ENCODE measurements at places on chromosomes 5 and 9.

DNA sequence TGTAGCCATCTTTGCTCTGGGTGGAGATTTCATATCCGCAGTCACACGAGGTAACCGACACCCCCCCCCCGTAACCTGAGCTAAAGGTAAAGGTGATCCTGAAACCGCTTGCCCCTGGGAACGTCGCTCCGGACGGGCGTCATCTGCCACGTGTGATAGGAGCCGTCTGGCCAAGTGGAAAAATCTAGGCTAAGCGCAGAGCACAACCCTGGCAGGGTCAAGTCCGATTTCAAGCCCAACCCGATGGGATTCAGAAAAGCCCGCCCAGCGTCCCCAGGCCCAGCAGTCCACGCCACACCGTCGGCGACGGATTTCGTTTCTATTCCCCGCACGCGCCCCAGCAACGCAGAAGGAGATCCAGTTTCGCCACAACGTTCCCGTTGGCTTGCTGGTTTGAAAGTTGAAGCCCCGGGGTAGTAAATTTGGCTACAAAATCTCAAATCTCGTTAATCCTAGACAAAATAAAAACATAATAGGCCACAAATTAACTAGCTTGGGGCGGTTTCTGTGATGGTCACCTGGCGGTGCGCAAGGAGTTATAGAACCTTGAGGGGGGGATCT lies 32.4 kb upstream of the NFIB start:
- no peak for DNase-seq

GRCh38 chr5:171926311-171926710 lies 80.1 kb downstream of the FBXW11 start:
- DNase-seq, result peak; percentile 7

GRCh38 chr9:2889023-2889422 lies 45.1 kb upstream of the PUM3 start:
- DNase-seq, result no peak

DNA sequence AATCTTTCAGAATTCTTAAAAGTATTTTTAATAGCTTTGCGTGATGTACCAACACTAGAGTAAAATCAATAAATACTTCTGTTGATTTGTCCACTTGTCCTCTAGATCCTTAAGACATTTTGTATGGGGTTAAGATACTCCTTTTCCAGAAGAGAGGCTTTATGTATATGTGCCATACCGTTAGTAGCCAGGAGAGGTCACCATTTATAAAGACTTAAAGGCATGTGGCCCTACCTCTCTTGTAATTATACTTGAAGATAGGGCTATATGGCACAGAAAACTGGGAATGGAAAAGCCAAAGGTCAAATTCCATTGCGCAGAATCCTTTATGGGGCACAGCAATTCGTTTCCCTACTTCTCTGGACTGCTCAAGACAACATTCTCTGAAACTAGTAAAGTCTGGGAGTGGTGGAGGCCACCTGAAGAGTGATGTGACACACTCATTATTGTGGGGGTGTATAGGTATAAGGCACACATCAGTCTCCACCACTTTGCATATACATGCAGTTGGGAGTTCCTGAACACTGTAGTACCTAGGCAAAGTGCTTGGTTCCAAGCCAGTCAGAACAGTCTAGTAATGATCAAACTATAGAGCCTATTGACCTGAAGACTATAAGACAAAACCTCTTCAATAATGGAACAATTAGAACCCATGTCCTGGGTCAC lies 140.1 kb upstream of the FBXL17 start:
- peak; percentile 5 for DNase-seq

DNA sequence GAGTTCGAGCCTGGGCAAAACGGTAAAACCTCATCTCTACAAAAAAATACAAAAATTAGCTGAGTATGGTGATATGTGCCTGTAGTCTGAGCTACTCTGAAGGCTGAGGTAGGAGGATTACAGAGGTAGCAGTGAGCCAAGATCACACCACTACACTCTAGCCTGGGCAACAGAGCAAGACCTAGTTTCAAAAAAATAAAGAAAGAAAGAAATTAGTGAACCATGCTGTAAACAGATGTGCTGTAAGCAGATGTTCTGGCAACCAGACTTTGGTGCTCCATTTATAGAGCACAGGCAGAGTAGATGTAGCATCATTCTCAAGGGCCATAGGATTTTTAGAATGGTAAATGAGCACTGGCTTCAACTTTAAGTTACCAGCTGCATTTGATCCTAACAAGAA lies 115.4 kb downstream of the ST8SIA4 start:
- no peak for DNase-seq

GRCh38 chr9:76644647-76645250 lies 119.5 kb upstream of the PCA3 start:
- DNase-seq, result no peak

DNA sequence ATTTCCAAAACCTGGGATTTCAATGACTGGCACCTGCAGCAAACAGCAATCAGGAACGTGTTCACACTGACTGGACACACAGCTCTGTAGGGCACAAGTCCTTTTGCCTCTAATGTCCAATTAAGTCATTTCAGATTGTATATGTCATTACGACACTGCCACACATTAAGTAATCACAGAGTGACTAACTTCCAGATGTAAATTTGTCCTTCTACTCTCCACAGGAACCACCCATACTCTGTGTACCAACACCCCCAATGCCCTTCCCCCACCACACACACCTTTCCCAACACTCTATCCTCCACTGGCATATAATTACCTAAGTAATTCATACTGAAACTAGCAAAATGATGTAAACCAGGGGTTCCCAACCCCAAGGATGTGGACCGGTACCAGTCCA lies 30.5 kb downstream of the LARS1 start:
- no peak for DNase-seq

DNA sequence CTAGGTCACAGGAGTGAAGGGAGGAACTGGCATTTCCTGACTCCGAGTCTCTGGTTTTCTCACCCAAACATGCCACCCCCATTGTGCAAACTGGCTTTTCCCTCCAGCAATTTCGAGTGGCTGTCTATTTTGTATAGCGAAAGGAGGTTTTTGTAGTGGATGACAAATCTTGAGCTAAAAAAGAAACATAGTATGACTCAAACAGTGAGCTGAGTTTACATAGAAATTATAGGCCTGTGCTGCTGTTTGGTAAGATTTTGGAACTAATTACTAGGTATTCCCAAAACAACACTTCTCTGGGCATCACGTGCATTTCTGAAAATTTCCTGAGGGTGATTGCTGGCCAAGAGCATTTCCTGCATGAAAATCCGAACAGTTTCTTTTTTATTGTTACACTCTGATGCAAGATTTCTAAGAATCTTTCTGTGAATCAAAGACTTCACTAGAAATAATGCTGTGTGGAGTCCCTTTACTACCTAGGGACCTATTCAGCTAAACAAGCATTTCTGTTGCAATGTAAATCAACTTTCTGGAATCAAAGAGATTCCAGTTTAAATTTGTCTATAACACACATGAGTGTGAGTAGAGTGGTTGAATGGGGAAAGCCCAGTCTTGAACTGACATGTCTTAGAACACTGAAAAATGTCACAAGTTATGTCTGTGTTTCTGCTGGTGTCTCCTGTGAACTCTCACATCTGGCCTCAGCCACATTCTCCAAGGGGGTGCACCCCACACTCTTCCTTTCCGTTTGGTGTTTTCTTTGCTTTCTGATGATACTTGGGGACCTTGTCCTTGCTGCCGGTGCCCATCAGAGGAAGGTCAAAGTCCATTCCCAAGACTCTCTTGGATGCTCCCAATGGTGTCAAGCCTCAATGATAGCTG lies 33.3 kb upstream of the DAPK1 start:
- DNase-seq, result no peak

- no peak for DNase-seq
Measured at GRCh38 chr9:71446473-71447411, 321.6 kb downstream of the CEMIP2 start.

- DNase-seq, result no peak
Measured at GRCh38 chr9:32161720-32162119, 222.7 kb upstream of the ACO1 start.

DNA sequence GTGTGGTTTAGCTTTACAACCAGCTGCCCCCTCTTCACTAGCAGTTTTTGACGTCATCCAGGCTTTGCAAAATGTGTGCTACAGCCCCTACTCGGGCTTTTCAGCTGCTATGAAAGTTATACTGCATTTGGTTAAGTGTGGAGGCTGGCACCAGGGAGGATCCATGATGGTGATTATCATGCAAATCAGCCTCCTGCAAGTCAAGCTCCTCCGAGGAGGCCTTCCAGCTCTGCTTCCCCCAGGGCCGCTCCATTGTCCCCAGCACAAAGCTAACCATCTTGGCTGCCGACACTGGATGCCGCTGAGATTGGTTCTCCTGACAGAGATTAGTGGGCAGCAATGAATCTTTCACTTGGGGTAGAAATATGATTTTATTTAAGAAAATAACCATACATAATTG lies 159.6 kb downstream of the NR2F1-AS1 start:
- no peak for DNase-seq

- no peak for DNase-seq
Measured at GRCh38 chr9:86555661-86556060, 201.5 kb upstream of the TUT7 start.

- no peak for DNase-seq
Measured at GRCh38 chr5:98794001-98794400, 20.5 kb downstream of the RGMB start.

DNA sequence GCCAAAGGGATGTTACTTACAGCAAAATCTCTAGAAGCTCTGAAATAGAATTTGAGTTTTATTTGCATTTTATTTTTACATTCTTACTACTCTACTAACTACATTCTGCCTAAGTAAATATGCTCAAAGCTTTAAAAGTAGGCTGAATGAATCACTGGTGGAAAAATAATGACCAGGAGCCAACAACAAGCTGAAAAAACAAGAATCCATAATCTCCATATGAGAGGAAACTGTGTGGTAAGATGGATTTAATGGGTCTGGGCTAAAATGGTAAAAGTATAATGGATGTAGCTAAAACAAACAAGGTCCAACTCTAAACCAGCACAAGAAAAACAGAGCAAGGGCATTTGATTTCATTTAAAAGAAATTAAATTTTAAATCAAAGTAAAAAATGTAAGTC lies 525.8 kb upstream of the FTMT start:
- DNase-seq, result no peak

DNA sequence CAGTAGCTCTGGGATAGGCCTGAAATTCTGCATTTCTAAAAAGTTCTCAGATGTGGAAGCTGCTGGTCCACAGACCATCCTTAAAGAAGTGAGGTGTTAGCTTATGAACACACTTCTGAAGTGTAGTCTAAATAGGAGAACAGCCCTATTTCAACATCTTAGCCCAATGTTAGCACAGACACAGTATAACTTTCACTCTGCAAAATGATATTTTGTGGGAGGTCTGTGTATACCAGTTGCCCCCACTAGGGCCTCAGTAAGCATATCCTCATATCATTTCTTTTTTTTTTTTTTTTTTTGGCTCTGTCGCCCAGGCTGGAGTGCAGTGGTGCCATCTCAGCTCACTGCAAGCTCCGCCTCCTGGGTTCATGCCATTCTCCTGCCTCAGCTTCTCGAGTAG lies 7.5 kb upstream of the HABP4 start:
- DNase-seq, result no peak

DNA sequence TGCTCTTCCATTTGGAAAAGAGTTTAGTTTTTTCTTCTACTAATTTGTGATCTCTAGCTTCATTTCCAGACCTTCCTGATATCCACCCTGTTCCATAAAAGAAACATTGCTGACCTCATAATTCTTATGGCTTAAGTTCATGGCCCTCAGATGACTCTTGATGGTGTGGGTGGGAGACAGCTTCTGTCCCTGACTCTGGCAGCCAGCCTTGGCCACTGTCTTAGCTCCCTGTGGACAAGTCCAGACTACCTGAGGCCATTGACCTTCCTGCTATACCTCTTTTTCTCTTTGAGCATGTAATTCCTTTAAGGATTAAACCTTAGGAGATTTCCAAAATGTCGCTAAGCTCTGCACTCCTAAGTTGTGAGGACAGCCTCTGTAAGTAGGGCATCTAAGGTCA lies 101.1 kb upstream of the DAP start:
- no peak for DNase-seq

GRCh38 chr5:153629027-153629895 lies 138.8 kb downstream of the GRIA1 start:
- DNase-seq, result no peak

- DNase-seq, result no peak
Measured at GRCh38 chr5:50559955-50560354, 106.5 kb upstream of the PARP8 start.

GRCh38 chr9:87556821-87557220 lies 59.2 kb downstream of the DAPK1 start:
- DNase-seq, result no peak

- no peak for DNase-seq
Measured at GRCh38 chr5:132854301-132854700, 12.0 kb downstream of the GDF9 start.

GRCh38 chr5:172133359-172134029 lies 54.5 kb downstream of the STK10 start:
- DNase-seq, result no peak

DNA sequence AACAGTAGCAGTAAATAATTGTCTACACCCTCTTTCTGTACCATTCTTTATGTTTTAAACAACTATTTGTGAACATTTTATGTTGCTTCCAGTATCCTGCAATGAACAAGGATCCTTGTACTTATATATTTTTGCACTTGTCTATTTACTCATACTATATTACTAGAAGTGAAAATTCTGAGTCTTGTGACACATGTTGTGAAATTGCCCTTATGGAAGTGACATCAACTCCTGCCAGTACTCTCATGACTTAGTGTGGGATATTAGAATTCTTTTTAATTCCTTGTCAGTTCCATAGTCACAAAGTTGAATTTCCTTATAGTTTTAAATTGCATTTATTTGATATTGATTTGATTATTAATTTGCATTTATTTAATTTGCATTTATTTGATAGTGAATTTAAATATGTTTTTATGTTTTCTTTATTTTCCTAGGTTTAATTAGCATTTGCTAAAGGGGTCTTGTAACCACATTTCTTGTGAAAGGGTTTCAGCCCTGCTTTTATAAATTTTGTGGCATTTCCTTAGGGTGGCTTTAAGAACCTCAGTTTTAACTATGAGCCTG lies 27.7 kb downstream of the PARP8 start:
- no peak for DNase-seq

DNA sequence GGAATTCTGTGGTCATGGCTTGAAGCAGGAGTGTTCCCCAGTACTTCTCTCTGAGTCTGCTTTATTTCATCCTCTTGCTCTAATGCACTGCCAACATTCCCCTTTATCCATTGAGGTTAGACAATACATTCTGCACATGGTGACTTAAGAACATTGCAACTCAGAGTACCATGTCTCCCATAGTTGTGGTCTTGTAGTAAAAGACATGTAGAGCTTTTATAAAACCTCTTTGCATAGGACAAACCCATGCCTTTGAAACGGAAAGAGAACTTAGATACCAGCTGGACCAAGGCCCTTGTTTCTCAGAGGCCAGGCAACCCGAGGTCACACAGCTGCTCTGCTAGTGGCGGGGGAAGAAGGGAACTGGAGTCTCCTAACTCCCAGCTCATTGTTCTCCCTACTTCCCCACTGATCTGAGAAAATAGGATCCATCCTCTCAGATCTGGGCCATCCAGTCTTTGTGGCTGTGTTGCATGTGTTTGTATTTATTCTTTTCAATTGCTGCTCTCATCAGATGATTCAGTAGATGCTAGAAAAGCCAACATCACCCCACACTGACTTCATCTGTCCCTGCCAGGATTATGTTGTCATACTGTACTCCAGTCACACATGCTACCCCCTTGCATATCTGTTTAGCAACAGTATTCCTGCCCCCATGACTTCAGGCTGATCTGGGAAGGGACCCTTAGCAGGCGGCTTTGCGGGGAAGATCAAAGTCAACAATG lies 236.9 kb downstream of the SAXO1 start:
- DNase-seq, result no peak
